BJ (cell line): ENCODE measurements at places on chromosomes 6 and 20.

GRCh38 chr6:134195164-134195906, 122.6 kb downstream of the SGK1 start:
- no peak for DNase-seq

- DNase-seq = no peak
Observed at GRCh38 chr6:158361068-158361467, 48.8 kb downstream of the TULP4 start.

DNA sequence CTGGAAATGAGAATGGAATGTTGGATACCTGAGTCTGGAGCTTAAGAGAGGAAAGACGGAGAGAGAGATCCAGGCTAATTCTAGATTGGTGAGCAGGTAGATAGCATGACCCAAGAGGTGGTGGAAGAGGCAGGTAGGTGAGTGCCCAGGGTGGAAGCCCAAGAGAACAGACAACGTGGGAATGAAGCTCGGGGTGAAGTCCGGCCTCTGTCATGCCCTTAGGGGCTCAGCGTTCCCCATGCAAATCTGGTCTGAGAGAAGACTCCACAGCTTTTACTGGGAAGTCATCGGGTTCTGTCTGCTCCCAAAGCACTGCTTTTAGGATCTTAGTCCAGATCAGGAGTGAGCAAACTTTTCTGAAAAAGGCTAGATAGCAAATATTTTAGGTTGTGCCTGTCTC, 3.6 kb downstream of the NELFCD start:
- DNase-seq = no peak

GRCh38 chr6:3721810-3722621, 29.5 kb downstream of the PXDC1 start:
- DNase-seq = peak; percentile 34

DNA sequence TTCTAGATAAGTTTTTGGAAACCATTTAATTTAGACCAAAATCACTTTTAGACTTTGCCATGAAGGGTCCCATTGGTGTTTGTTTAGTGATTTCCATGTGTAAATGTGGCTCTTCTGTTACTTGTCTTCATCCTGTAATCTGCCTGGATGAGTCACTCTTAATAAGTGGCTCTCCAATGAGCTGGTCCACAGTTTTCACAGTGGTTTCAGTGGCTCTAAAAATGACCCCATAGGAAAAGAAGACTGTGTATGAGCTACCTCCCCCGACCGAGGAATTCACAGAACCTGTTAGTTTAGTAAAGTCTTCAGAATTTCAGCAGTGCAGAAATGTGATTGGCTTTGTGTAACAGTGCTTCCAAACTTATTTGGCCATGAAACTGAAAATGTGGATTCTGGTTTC, 492.0 kb upstream of the MARCKS start:
- DNase-seq = no peak

DNA sequence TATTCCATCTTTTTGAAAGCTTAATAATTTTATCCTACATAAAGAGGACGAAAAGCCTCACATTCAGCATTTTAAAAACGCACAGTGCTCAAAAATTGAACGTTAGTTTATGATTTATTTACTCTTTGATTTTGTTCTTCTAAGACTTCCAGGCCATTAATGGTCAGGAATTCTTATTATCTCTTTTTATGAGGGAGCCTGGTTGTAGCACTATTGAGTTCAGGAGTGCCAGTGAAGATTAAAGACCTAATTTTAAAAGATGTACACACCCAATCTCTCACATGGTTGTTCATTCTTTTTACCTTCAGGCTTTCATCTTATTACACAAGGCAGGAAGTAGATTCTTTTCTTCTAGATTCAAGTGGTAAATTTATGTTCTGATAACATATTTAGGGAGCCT, 68.6 kb downstream of the HDDC2 start:
- no peak for DNase-seq

DNA sequence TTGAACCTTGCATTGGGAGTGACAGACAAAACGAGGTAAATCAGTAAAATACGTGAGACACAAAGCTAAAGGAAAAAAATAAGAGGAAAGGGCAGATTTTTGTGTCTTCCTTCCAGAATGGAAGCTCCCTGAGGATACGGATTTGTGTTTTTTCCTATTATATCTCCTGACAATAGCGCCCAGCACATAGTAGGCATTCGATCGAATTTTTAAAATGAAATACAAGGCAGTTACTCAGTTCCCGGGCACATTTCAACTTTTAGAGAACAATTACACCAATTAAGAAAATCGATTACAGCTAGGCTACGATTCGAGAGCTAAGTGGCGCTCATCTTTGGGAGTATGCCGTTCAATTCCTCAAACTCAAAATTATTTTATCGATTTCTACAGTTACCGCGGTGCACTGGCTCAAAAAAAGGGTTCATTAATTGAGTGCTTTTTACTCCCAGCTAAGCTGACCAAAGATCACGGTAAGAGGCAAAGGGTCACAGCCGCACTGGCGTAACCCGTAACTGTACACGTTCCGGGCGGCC, 443 bp downstream of the RMND1 start:
- no peak for DNase-seq

DNA sequence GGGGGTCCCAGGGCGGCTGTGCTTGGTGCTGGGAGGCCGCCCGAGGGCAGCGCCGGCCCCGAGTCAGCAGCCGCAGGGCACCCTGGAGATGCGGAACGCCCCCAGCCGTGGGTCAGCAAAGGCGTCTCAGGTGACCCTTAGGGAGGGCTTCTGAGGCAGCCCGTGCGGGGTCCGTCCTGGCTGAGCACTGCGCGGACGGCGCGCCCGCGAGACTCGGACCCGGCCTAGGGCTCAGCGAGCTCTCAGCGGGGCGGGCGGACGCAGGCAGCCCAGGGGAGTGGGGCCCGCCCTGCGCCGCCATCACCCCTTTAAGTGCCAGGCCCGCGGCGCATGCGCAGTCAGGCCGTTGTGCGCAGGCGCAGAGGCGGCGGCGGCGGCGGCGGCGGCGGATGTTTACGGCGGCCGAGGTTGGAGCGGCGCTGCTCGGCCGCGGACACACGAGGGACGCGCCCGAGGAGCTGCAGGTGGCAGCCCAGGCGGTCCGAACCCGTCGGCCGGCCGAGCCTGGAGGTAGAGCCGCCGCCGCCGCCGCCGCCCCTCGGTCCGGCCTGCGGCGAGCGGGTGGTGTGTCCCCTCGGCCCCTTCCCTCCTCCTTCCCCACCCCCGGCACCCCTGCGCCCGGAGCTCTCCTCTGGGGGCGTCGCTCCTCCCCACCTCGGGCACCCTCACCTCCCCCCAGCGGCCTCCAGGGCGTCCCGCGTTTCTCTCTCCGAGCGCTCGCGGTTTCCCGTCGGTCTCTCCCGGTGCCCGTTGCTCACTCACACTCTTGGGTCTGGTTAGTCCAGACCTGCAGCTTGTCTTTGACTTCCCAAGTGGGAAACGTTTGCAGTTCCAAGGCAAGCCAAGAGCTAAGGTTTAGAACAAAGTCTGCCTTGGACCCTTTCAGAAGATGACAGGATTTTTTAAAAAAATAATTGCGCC, at the start of gene PCMTD2:
Gene PCMTD2 (plus strand): TSS at position 388 of the 921 bp plus-strand sequence. CDS start 4,218 bp downstream, outside the sequence.
- no peak for DNase-seq

GRCh38 chr20:47677635-47678453, 107.4 kb downstream of the SULF2 start:
- DNase-seq = no peak

- no peak for DNase-seq
Observed at GRCh38 chr6:145733810-145734209, 1.5 kb downstream of the EPM2A start.

GRCh38 chr20:2133318-2134183, 31.9 kb downstream of the STK35 start:
- peak; percentile 65 for DNase-seq

DNA sequence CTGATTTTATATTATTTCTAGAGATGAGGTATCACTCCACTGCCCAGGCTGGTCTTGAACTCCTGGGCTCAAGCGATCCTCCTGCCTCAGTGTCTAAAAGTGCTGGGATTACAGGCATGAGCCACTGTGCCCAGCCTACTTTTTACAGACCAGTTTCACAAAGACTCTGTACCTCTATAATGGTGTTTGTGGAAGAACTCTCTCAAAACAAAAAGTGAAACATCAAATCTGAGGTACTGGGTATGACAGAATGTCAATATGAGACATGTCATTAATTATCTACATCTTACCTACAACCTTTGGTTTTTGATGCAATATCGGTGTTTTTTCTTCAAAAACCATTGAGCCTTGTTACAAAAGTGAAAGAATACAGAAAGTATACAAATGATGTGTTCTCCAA, 49.4 kb upstream of the MCM9 start:
- DNase-seq = no peak

GRCh38 chr6:99613705-99614429, 7.2 kb downstream of the PRDM13 start:
- no peak for DNase-seq

DNA sequence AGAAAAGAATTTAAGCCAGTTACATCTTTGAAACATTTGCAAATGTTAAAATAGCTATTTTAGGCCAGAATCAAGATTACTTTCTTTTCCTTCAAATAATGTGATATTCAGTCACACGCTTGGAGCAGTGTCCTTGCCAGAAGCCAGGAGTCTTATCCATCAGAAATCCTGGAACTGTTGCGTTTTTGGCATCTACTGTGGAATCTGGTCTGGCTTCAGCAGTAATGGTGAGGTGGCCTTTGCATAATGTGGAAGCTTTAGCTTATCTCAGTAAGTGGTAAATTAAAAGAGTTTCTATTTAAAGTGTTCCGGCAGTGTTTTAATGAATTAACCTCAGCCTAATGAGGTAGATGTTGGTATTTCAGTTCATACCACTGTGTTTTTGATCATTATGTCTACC, 97.6 kb downstream of the FIG4 start:
- no peak for DNase-seq

DNA sequence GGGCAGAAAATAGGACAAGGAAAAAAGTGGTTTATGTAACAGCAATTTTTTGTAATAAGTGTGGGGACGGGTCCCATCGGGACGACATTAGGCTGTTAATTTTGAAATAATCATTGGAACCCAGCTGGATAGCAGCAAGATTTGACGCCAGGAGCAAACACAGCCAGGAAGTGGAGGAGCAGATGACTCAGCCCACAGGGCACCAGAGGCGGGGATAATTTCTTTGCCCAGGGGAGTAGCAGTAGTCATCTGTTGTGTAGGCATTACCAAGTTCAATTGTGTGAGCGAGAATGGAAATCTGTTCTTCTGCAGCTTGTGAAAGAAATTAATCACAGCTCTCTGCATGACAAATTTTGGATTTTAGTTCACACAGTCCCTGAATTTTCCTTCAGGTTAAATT, 22.6 kb upstream of the RIN2 start:
- DNase-seq = no peak

DNA sequence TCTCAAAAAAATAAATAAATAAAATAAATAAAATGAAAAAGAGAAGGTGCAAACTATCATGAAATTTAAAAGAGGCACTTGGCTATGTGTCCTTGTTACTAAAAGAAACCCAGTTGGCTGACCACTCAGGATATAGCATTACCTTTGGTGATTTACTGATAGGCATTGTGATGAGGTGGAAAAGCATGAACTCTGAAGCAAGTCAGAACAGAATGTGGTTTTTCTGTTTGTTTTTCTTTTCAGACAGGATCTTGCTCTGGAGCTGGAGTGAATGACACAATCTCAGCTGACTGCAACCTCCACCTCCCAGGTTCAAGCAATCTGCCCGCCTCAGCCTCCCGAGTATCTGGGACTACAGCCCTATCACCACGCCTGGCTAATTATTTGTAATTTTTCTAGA, 31.9 kb downstream of the ZNF184 start:
- DNase-seq = no peak

GRCh38 chr6:39924283-39924682, 10.0 kb downstream of the MOCS1 start:
- no peak for DNase-seq

DNA sequence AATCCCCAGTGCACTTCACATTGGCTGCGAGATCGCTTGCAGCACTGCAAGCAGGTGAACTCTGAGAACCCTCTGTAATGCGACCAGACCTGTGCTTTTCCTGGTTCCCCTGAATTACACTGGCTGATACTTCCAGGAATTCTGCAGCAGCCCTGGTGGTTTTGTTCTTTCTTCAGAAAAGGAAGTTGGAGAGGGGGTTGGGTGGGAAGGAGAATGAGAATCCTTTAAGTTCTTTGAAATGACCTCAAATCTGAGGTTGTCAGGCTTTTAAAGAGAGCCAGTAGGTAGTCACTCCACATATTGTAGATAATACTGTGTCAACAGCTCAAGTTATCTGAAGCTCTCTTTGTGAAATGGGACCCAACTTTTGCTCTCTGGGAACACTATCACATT, 62.4 kb downstream of the GCNT2 start:
- no peak for DNase-seq

- DNase-seq = no peak
Observed at GRCh38 chr6:53327017-53327395, 21.7 kb downstream of the ELOVL5 start.

DNA sequence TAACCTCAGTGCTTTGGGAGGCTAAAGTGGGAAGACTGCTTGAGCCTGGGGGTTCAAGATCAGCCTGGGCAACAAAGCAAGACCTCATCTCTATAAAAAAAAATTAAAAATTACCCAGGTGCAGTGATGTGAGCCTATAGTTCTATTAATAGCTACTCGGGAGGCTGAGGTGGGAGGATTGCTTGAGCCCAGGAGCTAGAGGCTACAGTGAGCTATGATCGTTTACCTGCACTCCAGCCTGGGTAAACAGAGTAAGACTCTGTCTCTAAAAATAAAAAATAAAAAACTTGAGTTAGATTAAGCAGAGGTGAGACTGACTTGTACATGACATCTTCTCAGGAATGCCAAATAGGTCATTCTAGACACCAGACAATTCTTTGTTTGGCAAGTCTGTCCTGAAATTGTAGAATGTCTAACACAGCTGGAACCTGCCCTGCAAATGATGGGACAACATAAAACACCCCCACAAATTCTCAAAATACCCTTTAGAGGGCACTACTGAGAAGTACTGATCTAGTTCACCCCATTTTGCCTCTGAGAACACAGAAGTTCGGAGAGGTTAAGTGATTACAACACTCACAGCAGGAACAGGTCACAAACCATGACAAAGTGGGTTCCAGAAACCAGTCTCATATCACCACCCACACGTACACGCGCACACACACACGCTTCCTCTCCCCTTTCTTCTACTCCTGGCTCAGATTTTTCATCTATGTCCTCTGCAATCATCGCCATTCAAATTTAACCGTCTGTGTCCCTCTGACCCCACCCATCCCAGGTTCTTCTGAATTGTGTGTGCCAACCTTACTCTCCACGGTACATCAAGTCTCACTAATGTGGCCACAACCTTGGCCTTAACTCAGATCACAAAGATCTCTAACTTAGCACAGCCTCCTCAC, 38.3 kb downstream of the ARHGAP18 start:
- no peak for DNase-seq

- DNase-seq = no peak
Observed at GRCh38 chr6:17865243-17865642, 122.2 kb downstream of the KIF13A start.

- no peak for DNase-seq
Observed at GRCh38 chr6:28673417-28673786, 147.7 kb downstream of the GPX5 start.

GRCh38 chr6:160363016-160363996, 15.1 kb downstream of the SLC22A3 start:
- DNase-seq = no peak
